ENCODE measurements at places on chromosomes 2 and 18. TPM values are rescaled to one million over a fixed set of nuclear protein-coding genes. Genes with fewer than 3 reads are reported as not detected.

Gene EVX2
- not detected for total RNA-seq

Gene MC5R
- not detected for total RNA-seq

Gene DCC
- total RNA-seq = 0.33 TPM

Gene DDX18
- 25.1 TPM for total RNA-seq

Gene C2orf66
- 0.78 TPM for total RNA-seq

Gene ABCB11
- total RNA-seq = not detected

Gene COLEC12
- 3.6 TPM for total RNA-seq

Gene ADRA2B
- under 0.01 TPM for total RNA-seq

Gene ERFE
- not detected for total RNA-seq

Gene IMPACT
- 9.6 TPM for total RNA-seq

Gene SLC16A14
- 0.99 TPM for total RNA-seq

Gene SLC8A1
- total RNA-seq = 0.66 TPM

Gene CEP192
- total RNA-seq = 21.1 TPM

Gene DNPEP
- 24.7 TPM for total RNA-seq

Gene TWIST2
- 7.5 TPM for total RNA-seq

Gene RGPD3
- 0.26 TPM for total RNA-seq

Gene SLC4A3
- total RNA-seq = 2.6 TPM

Gene DYNAP
- total RNA-seq = not detected

Gene PROM2
- 31.6 TPM for total RNA-seq

Gene CDH2
- total RNA-seq = 0.33 TPM

Gene ONECUT2
- total RNA-seq = 2.6 TPM

Gene SCN9A
- 11.9 TPM for total RNA-seq

Gene SULT1C2
- 25.7 TPM for total RNA-seq

Gene IL36RN
- not detected for total RNA-seq

Gene SCN1A
- total RNA-seq = not detected

Gene KCNIP3
- total RNA-seq = 1.6 TPM

Gene CGREF1
- 3.0 TPM for total RNA-seq

Gene CRACDL
- total RNA-seq = 14.8 TPM

Gene GKN1
- total RNA-seq = not detected
